ENCODE measurements at places on chromosomes 11 and 22.

GRCh38 chr11:47616726-47617416 is 22.7 kb upstream of the C1QTNF4 start:
- peak; percentile 75 for DNase-seq

DNA sequence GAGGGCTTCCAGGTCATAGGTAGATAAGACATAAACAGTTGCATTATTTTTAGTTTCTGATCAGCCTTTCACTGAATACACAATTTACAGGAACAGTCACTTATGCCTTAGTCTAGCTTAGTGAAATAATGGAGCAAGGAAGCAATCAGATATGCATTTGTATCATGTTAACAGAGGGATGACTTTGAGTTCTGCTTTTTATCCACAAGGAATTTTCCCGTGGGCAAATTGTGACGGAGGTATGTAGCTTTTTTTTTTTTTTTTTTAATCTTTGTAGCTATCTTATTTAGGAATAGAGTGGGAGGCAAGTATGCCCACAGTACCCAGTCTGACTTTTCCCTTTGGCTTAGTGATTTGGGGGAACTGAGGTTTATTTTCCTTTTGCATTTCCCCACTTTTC is 3.4 kb upstream of the NLRP10 start:
- no peak for DNase-seq

- DNase-seq: no peak
Observed at GRCh38 chr22:29636751-29637150, 33.3 kb downstream of the NF2 start.

GRCh38 chr11:31106326-31106725 is 263.2 kb downstream of the DCDC1 start:
- DNase-seq: peak; percentile 20

DNA sequence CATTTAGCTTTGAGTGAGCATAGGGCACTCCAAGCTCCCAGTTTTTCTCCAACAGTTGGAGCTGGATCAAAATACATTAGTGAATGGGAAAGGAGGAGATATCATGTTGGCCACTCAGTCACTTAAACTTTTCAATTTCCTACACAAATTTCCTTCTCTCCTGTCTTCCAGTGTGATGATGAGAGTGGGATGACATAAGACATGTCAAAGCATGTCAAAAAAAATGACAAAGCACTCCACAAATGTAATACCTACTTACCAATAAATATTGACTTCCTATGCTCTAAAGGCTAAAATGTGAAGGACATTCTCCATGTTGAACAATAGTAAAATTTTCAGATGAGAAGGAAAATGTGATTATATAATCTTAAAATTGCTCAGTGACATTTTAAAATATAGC is 1.5 kb upstream of the GRM5 start:
- no peak for DNase-seq

GRCh38 chr11:63510360-63511047 is 4.6 kb downstream of the LGALS12 start:
- DNase-seq: no peak

GRCh38 chr11:126598344-126599216 is 243.1 kb downstream of the ST3GAL4 start:
- DNase-seq: peak; percentile 81

DNA sequence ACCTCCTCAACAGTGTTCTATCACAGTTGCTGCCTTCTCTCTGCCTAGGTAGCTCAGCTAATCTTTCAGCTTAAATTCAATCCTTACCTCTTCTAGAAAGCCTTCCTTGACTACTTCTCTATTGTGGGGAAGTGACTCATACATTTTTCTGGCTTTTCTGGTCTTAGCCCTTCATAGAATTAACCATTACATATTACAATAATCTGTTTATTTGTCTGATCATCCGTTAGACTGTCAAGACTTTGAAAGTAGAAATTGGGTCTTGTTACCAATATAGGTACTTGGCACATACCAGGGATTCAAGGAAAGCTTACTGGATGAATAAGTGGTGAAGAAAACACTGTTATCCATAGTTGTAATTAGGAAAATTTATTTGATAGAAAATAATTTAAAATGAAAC is 89.6 kb downstream of the FANCF start:
- DNase-seq: no peak

GRCh38 chr11:78510597-78510996 is 64.1 kb downstream of the NARS2 start:
- DNase-seq: no peak

GRCh38 chr11:5335170-5335569 is 8.2 kb downstream of the OR51B5 start:
- DNase-seq: no peak

DNA sequence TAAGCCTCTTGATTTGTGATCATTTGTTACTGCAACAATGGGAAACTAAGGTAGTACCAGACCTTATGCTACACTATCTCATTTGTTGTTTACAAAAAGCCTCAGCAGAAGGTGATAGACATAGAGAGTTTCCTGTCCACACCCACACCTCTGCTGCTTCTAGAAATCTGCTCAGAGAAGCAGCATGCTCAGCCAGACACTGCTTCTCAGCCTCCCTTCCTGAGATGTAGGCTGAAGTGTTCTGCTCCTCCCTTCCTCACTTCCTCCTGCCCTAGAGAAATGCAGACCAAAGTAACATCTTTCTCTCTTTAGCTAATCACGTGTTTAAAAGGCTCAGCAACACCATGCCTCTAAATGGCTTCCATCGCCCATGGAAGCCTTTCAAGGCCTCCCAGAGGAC is 88.4 kb downstream of the SLC1A2 start:
- peak; percentile 47 for DNase-seq

GRCh38 chr22:45207533-45207932 is 33.2 kb downstream of the KIAA0930 start:
- no peak for DNase-seq

- no peak for DNase-seq
Observed at GRCh38 chr22:28120691-28121592, 201.9 kb upstream of the PITPNB start.

- peak; percentile 53 for DNase-seq
Observed at GRCh38 chr22:48415520-48415919, 1412.2 kb downstream of the BRD1 start.

GRCh38 chr11:63961608-63962412 is 12.6 kb upstream of the COX8A start:
- DNase-seq: peak; percentile 13

- no peak for DNase-seq
Observed at GRCh38 chr11:120142441-120143100, 4.7 kb upstream of the TRIM29 start.

- no peak for DNase-seq
Observed at GRCh38 chr11:95835351-95835750, 45.1 kb downstream of the CEP57 start.

GRCh38 chr11:68581439-68581838 is 102.9 kb upstream of the GAL start:
- no peak for DNase-seq

- no peak for DNase-seq
Observed at GRCh38 chr11:86749821-86750401, 50.4 kb upstream of the PRSS23 start.

GRCh38 chr11:15911377-15912044 is 444.8 kb downstream of the SOX6 start:
- peak; percentile 43 for DNase-seq

DNA sequence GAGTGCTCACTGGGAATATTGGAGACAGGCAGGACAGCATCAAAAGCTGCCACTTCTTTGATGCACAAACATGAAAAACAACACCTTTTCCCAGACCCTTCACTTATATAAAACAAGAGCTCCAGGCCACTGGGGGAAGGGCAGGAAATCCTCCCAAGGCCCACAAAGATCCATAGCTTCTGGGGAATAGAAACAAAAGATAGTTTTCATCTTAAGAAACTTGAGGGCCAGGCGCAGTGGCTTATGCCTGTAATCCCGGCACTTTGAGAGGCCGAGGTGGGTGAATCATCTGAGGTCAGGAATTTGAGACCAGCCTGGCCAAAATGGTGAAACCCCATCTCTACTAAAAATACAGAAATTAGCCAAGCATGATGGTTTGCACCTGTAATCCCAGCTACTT is 15.3 kb downstream of the RTL6 start:
- no peak for DNase-seq

DNA sequence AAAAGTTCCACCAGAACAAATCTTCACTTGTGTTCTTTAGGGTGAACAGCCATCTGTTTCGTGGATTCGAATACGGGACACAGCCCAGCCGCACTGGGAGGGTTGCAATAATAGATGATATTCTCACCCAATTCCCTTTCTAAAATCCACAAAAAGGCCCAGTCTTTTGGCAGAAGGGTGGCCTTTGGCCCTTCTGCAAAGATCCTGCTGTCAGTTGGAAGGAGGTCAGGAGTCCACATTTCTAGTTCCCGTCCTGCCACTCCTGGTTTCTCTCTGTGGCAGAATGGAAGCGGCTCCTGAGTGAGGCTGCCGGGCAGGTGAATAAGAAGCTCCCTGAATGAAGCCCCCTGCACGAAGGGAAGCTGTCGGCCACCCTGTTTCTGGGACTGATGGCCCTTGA is 11.2 kb upstream of the LINC01488 start:
- no peak for DNase-seq

GRCh38 chr11:121134741-121135312 is 33.8 kb downstream of the TECTA start:
- no peak for DNase-seq

DNA sequence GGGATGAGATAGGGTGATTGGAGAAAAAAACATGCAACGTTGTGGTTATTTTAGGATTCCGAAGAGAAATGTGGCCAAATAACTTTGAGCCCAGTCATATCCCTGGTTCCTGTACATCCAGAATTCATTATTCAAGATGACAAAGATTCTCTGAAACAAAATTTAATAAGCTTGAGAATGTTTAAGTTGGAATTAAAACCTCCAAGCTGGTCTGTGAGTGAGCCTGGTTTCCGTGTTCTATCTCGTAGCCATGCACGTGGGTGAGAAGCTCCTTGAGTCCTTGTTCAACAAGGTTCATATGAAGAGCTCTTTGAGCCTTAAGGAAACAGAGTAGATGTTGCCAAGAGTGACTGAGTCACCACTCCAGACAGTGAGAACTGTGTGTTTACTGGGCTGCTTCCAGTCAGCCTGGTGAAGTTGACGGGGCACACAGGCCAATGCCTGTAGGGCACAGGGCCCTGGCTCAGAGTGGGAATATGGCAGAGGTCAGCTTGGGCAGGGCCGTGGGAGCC is 206.5 kb downstream of the NAV2 start:
- no peak for DNase-seq

DNA sequence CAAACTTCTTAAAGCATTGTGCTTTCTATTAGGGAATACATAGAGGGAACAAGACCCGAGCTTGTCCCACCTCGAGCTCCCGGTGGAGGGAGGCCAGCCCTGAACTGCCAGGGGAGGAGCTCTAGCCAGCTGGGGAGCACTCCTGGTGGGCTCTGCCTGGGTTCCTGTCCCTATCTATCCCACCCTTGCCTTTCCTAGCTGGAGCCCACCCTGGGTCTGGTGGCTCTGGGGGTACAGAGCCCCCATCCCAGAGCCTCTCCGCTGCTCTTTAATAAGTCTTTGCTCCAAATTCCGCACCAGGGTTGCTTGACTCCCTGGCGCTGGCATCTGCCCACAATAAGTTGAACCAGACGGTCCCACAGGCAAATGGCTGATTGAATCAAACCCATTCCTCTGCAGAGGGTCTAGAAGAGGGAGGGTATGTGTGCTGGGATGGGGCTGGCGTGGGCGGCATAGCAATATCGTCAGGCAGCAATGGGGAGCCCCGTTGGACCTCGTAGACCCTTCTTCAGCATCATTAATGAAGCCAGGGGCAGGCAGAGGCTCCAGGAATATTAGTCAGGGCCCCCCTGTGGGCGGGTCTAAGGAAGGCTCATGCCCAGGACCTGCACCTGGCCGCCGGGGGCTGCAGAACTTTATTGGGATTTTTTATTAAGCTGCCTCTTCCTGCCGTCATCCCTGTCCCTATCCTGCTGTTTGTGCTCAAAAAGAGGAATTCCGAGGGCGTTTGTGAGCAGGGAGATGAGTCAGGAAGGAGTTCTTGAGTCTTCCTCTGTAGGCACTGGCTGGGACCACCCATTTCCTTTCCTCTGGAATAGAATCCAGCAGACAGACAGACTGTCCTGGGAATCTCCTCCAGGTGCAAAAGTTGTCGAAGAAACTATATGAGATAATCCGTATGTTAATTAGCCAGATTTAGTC is 38.5 kb upstream of the RIC3 start:
- peak; percentile 66 for DNase-seq

DNA sequence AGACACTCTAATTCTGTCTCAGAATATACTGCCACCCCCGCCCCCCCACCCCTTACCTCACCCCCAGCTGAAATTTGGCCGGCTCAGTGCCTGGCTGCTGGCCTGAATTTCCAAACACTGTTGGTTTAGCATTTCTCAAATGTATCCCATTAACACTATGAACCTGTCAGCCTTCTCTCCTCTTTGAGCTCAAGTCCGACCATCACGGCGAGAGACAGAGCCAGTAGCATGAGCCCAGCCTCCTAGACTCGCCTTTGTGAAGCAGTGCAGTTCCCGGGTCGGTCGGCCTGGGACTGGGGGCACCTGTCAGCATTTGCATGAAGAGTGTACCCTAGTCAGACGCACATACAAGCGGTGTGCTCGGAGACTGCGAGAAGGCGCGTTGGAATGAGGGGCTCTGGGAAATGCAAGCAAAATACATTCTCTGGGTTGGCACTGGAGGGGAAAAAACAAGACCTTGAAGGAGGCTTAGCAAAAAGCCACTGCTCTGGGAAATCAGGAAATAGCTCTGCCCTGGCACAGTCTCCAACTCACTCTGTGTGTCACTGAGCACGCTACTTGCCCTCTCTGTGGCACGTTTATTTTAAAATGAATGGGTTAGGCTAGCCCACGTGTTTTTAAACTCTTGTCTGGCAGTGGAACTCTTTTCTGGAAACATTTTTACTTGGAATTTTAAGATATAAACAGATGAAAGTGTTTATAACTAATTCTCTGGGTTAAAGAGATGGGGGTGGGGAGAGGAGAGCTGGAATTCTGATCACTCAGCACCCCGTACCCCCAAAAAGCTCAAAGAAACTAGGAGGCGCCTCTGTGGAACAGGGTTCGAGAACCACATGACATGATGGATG is 108.3 kb downstream of the TIMP3 start:
- peak; percentile 64 for DNase-seq

DNA sequence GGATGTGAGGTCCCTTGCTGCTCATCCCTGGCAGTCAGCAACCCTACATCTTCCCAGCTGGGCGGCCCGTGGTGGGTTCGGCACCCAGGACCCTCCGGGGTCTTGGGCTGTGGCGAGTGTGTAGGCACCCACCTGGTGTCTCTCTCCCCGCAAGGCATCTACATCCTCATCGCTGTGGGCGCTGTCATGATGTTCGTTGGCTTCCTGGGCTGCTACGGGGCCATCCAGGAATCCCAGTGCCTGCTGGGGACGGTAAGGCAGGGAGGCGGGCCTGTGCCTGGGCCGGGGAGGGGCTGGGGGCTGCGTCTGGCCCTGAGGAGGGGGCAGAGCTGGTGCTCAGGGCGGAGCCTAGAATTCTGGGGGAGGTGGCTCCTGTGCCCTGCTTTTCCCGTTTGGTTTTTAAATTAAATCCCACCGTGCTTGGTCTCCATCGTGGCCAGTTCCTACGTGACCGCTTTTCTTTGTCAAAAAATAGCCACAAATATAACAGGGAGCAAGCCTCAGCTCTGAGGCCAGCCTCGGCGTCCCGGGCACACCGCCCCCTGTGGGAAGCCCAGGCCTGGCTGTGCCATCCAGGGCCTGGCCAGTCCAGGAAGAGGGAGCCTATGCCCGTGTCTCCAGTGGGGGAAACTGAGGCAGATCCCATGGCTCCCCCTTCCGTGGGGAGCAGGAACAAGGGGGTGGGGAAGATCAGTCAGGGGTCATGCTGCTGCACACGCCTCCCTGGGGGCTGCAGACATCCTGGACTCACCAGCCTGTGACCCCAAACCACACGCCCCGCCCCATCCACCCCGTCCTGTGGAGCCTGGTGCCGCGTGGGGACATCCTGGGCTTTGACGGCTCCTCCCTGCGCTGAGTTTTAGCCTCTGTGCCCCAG is 6.4 kb upstream of the TSSC4 start:
- DNase-seq: no peak

GRCh38 chr22:20887375-20887774 is 28.6 kb downstream of the SNAP29 start:
- DNase-seq: peak; percentile 1

Data from brain (organoid and tissue), 16 donors.